ENCODE measurements at places on chromosomes 6 and 20.

DNA sequence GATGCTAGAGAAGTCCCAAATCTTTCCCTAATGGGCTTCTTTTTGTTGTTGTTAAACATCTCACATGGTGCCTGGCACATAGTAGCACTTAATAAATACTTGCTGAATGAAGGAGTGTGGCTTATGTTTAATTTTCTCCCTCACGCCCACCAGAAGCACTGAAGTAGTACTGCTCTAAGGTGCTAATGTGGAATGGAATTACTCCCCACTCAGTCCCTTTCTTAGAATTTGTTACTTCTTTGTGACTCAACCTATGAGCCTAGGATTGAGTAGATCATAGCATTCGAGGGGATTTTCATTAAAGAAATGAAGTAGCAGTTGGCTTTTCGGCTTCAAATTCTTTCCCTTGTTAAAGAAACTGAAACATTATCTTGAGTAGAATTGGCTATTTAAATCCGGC lies 192.8 kb downstream of the CLIC5 start:
- DNase-seq = no peak

DNA sequence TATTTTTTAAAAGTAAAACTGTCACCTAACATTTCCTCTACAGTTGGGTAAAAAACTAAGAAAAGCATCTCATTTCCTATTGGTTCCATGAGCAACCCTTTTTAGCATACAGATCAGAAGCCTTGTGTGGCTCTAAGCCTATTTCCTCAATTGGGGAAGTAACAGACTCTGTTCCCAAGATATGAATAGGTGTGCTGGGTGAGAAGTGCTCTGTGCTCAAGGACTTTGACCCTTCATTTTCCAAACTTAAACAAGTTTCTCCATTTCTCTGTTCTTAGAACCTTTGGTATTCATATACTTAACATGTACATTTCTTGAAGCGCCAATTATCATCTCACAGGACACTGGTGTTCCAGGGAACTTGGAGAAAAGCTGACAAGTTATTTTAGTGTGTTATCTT lies 24.1 kb downstream of the CARMIL1 start:
- DNase-seq = no peak

DNA sequence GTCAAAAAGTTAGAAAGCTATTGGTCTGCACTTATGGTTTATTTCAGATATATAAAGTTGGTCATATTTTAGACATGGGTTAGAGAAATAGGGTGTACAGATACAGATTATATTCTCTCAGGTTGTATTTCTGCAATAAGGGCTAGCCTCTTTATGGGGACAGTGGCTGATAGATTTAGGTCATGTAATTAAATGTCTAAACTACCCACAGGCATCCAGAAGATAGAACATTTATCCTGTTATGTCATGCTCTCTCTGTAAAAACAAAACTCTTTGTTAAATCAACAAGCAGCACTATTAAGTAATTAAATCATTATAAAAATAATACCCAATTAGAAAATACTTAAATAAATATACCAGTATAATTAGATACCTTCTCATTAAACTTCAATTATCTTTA lies 612.6 kb upstream of the CITED2 start:
- DNase-seq = no peak

DNA sequence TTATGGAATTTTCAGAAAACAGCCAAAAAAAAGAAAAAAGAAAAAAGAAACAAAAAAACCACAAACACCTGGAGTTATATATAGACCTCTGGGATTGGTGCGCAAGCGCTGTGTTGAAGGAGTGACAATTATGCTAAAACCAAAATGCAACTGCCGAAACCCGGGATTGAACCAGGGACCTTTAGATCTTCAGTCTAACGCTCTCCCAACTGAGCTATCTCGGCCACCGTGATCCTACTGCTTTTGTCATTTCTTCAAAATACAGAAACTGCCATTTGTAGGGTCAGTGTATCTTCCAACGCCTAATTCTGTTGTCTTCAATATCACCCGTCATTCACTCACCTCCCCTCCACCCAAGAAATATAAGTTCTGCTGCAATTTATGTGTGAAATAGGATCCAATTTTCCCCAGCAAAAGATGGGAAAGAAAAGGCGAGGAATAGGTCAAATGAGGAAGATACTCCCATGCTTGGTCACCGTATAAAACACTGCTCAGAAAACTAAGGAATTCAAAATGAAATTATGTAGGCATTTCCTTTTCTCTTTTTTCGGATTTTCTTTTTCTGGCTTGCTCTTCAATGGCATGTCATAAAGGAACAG lies 116.0 kb downstream of the TRIM27 start:
- peak; percentile 18 for DNase-seq

DNA sequence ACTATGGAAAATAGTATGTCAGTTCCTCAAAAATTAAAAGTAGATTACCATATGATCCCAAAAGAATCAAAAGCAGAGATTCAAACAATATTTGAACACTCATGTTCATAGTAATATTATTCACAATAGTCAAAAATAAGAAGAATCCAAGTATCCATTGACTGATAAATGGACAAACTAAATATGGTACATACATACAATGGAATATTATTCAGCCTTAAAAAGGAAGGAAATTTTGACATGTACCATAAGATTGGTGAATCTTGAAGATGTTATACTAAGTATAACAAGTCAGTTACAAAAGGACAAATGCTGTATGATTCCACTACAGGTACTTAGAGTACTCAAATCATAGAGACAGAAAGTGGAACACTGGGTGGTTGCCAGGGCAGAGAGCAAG lies 88.3 kb upstream of the TMEM30A start:
- no peak for DNase-seq

GRCh38 chr20:36405255-36405654 lies 99.1 kb downstream of the DLGAP4 start:
- no peak for DNase-seq

- DNase-seq = no peak
These were observed 24.8 kb downstream of the FUCA2 start for GRCh38 chr6:143486752-143487151.

GRCh38 chr20:44660581-44660980 lies 9.1 kb upstream of the ADA start:
- no peak for DNase-seq

GRCh38 chr20:58690396-58691135 lies 2.0 kb upstream of the NPEPL1 start:
- DNase-seq = no peak

DNA sequence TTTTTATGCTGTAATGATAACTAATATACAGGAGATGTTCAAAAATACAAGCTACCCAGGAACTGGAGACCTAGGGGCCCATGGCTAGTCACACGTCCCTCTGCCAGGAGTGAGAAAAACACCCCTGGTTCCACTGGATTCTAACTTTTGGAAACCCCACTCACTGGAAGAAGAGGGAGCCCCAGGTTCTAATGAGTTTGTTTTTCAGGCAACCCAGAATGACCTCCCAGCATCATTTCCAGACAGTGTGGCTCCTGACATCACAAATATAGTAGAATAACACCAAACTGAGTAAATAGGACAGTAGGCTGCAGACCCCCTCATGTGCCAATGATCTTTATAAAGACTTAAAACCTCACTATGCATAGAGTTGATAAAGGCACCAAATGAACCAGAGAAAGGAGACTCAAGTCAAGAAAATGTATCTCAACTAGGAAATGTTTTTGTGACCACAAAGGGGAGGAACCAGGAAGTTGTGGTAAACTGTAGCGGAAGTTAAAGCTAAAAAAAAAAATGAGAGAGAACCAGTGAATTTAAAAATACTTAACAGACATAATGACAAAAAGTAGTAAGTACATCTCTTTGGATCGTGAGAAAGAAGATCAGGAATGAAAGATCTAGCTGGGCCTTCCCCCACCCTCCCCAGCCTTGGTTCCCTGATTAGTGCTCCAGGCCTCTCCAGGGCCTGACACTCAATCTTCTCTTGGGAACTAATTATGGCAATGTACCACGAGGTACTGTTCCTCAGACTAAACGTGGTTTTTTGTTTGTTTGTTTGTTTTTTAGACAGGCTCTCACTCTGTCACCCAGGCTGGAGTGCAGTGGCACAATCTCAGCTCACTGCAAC lies 19.8 kb downstream of the HLA-E start:
- DNase-seq = no peak

DNA sequence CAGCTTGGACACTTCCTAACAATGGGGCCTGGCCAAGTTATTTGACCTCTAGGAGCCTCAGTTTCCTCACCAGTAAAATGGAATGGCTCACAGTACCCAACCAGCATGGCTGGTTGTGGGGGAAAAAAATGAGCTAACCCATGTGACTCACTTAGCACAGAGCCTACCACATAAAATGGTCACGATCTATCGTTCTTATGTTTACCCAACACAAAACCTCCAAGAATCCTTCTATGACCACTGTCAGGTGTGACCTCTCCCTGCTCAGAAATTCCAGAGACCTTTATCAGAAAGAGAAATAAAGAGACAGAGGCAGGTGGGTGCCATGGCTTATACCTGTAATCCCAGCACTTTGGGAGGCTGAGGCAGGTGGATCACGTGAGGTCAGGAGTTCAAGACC lies 39.4 kb downstream of the BPIFB1 start:
- DNase-seq = no peak

GRCh38 chr6:98944598-98945081 lies 3.1 kb downstream of the FBXL4 start:
- DNase-seq = no peak

- DNase-seq = no peak
These were observed 17.9 kb downstream of the RALGAPA2 start for GRCh38 chr20:20694591-20694990.

DNA sequence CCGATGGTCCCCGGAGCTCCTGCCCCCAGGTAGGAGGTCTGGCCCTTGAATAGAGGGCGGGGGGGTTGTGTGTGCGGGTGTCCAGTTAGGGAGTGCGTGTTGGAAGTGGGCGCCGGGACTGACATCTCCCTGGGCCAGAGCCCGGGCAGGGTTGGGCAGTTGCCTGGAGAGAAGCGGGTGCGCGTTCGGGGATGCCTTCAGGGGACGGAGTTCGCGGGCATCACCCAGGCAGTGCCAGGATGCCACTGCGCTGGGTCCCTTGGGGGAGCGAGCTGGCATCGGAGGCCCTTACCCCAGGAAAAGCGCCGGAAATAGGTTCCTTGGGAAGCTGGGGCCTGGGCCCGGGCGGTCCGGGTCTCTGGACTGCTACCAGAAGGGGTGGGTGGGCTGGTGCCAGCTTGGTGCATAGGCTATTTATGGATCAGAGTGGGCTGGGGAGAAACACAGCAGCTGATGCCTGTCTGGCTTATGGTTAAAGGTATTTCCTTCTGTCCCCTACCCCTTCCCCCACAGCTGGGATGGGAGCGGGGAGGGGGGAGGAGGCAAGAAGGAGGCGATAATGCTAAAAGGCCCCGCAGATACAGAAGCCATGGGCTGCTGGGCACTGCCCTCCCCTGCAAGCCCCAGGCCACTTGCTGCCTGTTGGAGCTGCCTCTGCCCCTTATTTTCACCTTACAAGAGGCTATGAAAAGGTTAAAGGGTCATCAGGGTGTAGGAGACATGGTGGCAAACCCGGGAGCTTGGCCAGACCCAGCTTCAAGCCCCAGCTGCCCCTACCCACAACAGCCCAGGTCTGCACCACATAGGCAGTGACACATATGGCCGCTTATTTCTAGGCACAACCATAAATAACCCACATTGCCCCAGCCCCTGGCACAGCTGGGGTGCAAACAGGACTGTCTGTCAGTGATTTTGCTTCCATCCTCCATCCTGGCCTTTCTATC lies 638 bp downstream of the PACSIN1 start:
- no peak for DNase-seq

DNA sequence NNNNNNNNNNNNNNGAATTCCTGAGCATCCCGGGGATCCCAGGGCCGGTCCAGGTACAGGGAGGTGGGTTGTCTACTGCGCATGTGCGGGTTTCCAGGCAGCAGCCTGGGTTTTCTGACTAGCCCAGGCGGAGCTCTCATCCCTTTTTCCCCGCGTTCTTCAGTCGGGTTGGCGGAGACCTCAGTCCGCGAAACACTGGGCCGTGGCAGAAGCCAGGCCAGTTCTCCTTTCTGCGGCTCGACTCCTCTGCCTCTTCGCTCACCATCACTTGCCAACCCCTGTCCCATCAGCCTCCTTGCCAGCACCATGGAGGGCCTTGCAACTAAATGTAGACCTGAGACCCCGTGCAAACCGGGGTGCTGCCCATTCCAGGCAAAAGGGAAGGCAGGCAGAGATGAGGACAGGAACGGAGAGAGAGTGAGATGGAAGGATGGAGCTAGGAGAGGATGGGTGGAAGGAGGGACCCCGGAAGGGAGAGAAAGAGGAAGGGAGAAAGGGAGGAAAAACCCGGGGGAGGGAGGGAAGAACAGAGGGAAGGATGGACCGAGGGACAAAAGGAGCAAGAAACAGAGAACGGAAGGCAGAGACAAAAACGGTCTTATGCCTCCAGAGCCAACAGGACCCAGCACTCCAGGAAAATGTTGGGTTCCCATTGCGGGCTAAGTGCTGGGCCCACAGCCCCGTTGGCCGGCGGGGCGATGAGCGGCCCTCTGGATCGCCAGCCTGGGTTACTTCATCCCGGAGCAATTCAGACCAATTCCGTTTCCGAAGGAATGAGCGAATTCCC lies 445.4 kb upstream of the DEFB115 start:
- no peak for DNase-seq

- no peak for DNase-seq
These were observed 949 bp upstream of the ATXN1 start for GRCh38 chr6:16762268-16762549.

DNA sequence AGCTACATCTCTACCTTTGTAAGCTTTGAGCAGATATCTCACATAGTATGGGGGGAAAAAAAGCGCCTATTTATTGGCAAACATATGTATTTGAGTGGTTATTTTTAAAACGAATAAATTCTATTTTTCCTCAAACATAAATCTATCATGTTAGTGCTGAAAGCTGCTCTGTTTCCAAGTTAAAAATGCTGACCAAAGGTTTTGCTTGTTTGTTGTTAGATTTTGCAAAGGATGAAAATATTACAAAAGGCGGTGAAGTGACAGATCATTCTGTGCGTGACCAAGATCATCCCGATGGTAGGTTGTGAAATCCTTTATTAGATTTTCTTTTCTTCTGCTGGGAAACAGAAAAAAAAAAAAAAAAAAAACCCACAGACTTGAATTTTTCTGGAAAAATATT lies 605.9 kb downstream of the KIF16B start:
- no peak for DNase-seq

- no peak for DNase-seq
These were observed 7.7 kb upstream of the PM20D2 start for GRCh38 chr6:89138173-89138572.

DNA sequence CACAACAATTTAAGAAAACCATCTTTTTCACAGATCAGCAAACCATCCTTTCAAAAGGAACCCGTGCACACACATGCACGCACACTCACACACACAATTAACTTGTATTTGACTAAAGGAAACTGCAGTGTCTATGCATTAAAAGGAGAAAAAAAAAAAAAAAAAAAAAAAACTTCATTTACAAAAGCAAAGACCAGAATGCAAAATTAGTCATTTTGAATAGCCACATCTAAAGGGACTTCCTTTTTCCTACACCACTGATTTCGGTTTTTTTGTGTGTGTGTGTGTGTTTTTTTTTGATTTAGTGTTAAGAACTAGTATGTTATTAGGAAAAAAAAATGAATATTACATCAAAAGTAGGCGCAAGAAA lies 6.3 kb downstream of the ZMYND8 start:
- no peak for DNase-seq
